ENCODE measurements at places on chromosomes 7 and 10. TPM values are rescaled to one million over a fixed set of nuclear protein-coding genes. Genes with fewer than 3 reads are reported as not detected.

FGFR2 gene
- 44.3 TPM for total RNA-seq

CABCOCO1 gene
- total RNA-seq: 1.2 TPM

PNLIP gene
- total RNA-seq: not detected

TET1 gene
- total RNA-seq: 6.9 TPM

IQUB gene
- total RNA-seq: 0.32 TPM

GPR26 gene
- total RNA-seq: not detected

- no peak for DNase-seq
Measured at GRCh38 chr7:140674356-140674800, 1.6 kb downstream of the ADCK2 start.

GRCh38 chr7:79730971-79731370, 277.5 kb upstream of the MAGI2 start:
- DNase-seq: no peak

DNA sequence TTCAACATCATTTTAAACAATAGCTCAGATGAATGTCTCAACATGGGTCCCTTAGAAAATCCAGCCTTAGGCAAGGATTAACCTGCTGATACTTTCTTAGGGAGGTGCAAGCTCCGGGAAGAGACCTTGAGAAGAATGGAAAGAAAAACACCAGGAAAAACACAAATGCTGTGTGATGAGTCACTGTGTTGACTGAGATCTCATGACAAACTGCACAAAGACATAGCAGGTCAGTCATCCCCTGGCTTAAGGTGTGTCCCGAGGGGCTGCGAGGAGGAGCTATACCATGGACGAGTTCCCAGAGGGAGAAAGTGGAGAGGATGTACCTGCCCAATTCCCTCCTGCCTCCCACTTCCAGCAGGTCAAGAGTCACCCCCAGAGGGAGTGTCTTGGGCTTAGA, 98.0 kb downstream of the TEX36 start:
- DNase-seq: no peak

GRCh38 chr7:116560021-116560970, 35.5 kb downstream of the CAV1 start:
- DNase-seq: no peak

DNA sequence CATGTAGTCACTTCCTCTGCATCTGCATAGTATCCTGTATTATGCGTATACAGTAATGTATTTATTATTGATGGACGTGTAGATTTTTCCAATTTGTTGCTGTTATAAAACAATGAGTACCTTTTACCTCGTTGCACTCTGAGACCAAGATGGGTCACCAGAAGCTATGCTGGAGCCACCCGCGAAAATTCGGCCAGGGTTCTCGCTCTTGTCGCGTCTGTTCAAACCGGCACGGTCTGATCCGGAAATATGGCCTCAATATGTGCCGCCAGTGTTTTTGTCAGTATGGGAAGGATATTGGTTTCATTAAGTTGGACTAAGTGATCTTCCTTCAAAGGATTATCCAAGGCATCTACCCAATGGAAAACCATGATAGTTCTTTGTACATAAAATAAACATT, 1.0 kb downstream of the PSMC2 start:
- no peak for DNase-seq

- no peak for DNase-seq
Measured at GRCh38 chr7:18202315-18203045, 174.8 kb upstream of the PRPS1L1 start.

DNA sequence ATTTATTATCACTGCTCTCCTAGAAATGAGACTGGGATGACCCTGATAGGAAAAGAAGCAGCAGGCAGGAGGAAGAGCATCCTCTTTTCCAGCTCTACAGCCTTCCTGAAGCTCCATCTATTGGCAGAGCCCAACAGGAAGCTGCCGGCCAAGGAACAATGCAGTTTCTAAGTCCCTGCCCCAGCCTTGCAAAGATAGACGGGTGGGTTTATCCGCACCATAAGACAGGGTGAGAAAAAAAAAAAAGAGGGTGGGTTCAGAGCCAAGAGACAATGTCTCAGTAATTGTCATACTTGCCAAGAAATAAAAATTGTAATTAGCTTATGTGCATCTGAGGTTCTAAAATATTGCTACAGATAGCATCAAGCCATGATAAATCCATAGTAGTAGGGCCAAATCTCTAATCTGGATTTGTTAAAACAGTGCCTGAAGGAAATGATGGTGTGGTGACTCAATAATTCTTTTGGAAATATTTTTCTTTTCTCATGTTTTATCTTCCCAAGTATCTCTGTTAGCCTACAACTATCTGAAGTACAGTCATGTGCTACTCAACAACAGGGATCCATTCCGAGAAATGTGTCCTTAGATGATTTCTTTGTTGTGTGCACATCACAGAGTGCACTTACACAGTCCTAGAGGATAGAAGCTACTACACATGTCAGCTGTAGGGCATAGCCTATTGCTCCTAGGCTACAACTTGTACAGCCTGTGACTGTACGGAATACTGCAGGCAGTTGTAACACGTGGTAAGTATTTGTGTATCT, 242.9 kb upstream of the CXCL12 start:
- DNase-seq: no peak

DNA sequence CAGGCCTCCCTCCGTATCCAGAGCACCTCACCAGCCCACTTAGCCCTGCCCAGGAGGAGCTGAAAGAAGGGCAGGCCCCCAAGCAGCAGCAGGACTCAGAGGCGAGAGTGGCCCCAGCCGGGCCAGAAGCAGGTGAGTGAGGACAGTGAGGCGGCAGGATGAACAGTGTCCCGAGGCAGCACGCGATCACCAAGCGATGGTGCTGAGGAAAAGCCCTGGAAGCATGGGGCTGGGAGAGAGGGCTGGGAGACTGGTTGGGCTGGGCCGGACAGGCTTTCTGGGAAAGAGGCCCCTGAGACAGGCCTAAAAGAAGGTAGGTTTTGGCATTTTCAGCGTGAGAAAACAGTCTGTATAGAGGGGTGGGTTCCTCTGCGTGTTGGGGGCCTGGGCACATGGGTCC, 16.4 kb downstream of the ZNF783 start:
- DNase-seq: no peak

DNA sequence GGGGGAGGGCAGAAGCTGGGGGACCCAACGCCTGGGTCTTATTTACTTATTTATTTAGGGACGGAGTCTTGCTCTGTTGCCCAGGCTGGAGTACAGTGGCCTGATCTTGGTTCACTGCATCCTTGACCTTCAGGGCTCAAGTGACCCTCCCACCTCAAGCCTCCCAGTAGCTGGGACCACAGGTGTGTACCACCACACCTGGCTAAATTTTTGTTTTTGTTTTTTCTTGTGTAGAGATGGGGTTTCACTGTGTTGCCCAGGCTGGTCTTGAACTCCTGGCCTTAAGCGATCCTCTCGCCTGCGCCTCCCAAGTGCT, 1.7 kb upstream of the MOGAT3 start:
- no peak for DNase-seq

- no peak for DNase-seq
Measured at GRCh38 chr7:129030440-129030839, 24.5 kb downstream of the TNPO3 start.

DNA sequence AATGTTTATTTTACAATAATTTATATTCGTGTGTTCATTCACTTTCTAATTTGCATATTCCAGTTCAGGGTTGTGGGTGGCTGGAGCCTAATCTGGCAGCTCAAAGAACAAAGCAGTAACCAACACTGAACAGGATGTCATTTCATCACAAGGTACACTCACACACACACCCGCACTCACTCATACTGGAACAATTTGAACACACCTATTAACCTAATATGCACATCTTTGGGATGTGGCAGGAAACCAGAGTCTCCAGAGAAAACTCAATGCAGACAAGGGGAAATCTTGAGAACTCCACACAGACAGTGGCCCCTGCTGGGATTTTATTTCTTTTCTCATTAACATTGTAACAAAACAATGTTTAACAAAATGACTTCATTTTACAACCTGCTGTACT, 97.4 kb downstream of the TWIST1 start:
- no peak for DNase-seq

DNA sequence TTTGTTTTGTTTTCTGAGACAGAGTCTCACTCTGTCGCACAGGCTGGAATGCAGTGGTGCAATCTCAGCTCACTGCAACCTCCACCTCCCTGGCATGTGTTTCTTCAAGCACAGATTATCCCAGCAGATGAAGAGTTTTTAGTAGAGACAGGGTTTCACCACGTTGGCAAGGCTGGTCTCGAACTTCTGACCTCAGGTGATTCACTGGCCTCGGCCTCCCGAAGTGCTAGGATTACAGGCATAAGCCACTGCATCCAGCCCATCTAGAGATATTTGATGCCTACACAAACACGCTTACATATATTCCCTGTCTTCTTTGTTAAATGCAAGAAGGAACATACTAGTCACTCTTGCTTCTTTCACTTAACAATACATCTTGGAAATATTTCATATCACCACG, 5.9 kb upstream of the PTF1A start:
- DNase-seq: no peak

- no peak for DNase-seq
Measured at GRCh38 chr7:150476819-150477631, 26.6 kb downstream of the GIMAP8 start.

DNA sequence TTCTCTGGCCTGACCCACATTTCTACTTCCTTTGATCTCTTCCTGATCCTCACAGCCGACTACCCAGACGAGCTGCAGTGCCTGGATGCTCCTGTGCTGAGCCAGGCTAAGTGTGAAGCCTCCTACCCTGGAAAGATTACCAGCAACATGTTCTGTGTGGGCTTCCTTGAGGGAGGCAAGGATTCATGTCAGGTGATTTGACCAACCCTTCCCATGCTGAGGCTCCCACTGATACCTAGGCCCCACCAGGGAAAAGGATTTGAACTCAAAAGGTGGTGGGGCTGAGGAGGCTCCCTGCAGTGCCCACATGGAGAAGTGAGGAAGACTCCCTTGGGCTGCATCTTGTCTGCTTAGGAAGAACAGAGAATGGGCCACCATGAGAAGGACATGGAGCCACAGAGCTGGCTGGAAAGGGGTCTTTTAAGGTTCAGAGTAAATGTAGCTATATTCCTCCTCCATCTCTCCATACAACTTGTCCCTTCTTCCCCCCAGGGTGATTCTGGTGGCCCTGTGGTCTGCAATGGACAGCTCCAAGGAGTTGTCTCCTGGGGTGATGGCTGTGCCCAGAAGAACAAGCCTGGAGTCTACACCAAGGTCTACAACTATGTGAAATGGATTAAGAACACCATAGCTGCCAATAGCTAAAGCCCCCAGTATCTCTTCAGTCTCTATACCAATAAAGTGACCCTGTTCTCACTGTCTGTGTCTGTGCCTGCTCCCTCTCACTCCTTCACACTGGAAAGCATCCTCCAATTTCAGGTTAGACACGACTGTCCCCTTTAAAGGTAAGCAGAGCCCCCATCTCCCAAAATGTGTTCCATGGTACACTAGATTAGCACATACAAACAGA, 3.3 kb downstream of the PRSS1 start:
- DNase-seq: no peak

DNA sequence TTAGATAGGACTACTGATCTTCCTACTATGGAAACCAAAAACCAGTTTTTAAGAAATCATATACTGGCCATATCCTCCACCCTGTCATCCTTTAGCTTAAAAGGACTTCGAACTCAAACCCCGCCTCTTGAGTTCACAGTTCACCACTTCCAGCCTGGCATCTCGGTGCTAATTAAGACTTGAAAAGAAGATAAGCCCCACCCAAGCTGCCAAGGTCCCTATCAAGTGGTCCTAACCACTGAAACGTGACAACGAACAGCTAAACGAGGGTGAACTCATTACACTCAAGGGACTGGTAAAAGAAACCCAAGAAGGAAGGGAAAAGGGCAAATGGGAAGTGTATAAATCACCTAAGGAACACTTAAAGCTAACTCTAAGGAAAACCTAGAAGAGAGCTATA, 16.1 kb downstream of the COL17A1 start:
- DNase-seq: no peak

DNA sequence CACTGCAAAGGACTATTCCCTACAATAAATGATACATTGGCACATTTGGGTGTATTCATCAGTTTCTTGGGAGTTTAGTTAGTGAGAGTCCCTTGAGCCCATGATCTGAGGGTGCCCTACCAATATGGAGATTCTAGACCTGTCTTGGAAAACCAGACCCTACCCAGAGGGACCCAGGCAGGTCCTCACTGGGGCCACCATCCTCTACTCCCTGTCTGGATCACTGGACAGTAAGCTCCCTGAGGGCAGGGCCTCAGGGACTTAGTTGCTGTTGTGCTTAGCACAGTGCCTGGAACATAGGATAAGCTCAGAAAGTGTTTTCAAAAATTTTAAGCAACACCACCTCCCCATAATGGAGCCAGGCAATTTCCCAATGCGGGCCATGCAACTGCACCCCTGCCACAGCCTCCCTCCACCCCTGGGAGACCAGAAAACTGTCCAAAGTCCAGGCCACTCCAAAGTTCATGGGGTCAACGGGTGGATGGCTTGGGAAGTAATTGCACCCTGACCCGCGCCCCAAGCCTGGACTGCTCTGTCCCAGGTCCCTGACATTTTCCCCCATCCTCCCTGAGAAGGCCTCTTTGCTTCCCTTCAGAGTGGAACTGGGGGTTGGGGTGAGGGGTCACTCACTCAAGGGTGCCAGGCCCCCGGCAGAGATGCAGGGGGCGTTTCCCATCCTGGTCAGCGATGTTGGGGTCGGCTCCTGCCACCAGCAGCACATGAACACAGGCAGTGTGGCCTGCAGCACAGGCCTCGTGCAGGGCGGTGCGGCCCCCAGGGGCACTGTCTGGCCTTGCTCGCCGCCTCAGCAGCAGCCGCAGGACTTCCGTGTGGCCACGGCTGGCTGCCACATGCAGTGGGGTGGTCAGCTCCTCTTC, 1.0 kb downstream of the ASB10 start:
- peak; percentile 33 for DNase-seq

DNA sequence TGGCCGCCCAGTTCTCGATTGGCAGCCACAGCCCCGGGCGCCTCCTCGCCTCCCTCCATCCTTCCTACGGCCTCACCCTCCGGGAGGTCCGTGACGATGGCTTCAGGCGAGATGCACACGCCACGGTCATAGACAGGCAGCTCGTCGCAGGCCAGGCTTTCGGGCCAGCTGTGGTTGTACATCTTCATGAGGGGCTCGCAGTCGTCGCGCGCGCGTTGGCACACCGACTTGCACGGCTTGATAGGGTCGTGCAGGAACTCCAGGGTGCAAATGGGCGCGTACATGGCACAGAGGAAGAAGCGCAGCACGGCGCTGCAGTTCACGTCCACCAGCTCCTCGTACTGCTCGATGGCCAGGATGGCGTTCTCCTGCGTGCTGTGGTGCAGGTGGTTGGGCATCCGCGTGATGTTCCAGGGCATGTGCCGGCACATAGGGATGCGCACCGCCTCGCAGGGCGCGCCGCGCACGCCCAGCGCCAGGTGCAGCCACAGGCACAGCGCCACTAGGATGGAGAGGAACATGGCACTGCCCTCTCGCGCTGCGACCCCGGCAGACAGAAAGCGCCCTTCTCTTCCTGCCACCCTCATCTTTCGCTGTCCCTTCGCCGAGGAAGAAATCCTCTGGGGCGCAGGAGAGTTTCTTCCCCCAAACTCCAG, 472 bp downstream of the SFRP4 start:
- DNase-seq: no peak

DNA sequence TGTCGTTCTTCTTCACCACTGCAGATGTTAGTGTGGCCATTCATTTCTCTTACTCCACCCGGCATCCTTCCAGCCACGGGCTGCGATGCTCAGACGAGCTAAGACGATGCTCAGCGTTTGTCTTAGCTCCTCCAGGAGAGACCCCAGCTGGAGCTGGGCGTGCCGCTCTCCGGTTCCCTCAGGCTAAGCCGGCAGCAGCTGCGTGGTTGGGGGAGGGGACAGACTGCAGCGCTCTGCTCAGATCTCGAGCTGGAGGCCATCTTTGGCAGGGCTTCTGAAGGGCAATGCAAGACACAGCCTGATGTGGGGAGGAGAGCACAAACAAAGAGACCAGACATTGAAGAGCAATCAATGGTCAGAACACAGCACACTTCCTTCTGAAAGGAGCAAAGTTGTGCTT, 4.8 kb downstream of the INA start:
- DNase-seq: no peak

Measured in breast epithelium (tissue), 4 donors.